Cortex of kidney (tissue), 1 donor: ENCODE measurements at places on chromosomes 1 and 21.

DNA sequence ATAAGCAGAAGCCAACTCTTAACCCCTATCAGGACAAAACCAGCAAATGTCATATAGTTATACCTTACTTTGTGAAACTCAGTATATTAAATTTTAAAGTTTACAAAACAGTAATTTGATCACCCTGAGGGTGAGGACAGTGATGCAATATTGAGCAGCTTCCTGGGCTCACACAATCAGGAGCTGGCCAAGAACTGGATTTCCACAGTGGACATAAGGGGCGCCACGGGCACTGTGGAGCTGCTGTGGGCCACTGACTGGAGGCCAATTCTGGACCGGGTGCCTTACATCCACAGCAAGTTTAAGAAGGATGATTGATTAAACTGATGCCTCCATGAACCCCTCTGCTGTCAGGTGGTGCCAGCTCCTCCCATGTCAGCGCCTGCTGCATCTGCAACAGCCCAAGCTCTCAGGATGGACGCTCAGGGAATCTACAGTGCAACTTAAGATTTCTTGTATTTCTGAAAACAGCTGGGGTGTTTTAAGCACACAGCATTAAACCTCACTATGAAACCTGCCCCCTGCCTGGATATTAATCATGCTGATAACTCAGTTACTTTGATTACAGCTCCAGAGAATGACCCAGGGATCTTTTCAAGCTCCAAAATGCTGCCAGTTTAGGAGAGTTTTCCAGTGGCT is 55.9 kb downstream of the TOR3A start:
- no peak for DNase-seq

GRCh38 chr1:181124291-181124751 is 35.8 kb downstream of the IER5 start:
- no peak for DNase-seq

DNA sequence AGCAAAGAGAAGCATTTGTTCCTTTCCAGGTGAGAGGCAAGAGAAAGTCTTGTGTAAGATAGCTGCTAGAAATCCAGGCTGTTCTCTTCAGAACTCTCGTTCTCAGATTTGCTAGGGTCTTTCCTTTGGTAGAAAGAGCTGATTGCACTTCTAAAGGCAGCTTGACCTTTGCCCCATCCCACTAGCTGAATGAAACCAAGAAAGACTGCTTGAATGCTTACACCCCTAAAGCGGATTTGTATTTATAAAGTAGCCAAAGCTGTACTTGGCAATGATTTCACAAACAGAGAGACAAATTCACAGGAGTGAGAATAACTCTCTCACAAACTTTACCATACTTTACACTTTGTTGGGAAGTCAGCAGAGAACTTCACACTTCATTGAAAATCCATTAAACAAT is 424.1 kb downstream of the TTLL7 start:
- no peak for DNase-seq

- no peak for DNase-seq
Observed at GRCh38 chr1:98705591-98705990, 44.1 kb downstream of the SNX7 start.

GRCh38 chr1:243841507-243841906 is 8.5 kb downstream of the AKT3 start:
- no peak for DNase-seq

DNA sequence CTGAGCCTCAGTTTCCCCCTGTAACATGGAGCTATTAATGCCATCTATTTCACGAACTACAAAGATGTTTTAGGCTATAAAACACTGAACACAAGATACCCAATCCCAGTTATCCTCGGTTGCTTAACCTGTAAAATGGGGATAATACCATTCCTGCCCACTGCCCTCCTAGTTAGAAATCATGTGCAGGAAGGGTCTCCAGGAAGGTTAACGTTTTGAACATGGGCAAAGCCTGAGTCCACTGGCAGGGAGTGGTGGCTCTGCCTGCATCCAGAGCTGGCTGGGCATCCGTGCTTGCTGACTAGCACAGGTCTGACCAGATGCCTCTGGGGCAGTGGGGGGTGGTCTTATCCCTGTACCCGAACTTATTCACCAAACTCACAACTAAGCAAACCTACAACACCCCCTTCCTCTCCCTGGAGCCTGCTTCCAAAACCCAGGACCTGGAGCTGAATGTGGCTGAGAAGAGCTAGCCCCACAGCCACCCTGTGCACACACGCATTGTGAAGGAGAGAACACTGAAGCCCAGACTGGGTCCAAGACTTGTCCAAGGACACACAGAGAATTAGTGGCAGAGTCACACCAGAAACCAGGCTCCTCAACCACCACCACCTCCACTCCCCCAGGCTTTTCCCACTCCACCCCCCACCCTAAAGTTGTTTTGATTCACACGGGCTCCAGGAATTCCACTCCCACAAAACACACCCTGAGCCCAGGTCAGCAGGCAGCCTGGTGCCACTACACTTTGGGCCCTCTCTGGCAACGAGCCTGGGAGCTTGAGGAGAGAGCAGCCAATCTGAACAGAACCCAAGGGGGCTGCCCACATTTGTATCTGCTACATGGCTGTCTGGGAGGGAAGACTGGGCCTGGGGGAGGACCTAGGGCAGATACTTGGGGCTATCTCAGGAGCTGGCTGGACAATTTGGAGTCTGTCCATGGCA is 1.6 kb downstream of the E2F2 start:
- no peak for DNase-seq

DNA sequence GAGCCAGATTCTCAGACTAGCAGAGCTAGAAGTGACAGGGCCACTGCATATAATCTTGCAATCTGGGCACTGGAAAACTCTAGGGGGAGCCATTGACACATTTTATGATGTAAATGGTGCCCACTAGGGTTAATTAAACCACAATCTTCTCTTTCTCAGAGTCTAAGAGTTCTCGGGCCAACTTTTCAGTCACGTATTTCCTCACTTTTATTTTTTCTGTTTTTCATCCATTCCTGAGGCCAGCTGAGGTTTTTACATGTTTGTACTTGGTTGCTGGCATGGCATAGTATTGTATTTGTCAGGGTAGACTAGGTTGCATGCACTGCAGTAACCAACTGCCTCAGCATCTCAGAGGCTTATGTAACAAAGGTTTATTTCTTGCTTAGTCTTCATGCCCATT is 138.2 kb downstream of the ZNF326 start:
- no peak for DNase-seq

- DNase-seq, result no peak
Observed at GRCh38 chr1:40834968-40835545, 27.1 kb downstream of the CITED4 start.

- no peak for DNase-seq
Observed at GRCh38 chr1:205004351-205004750, 38.7 kb upstream of the CNTN2 start.

DNA sequence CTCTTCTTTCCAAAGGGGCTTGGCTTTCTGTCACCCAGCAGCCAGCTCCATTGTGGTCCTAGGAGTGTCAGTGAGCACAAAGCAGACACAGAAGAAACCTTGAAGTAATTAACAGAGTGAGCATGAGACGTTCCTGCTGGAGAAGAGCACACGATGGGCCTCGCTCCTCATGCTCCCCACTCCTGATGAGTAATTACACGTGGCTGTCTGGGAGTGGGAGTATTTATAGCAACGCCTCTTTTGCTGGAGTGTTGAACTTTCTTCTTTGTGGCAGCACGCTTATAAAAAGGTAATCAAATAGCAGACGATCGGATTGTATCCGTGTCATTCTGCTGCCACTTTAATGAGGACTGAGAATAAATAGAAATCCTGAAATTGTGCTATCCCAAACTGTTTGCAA is 185.8 kb downstream of the CAMTA1 start:
- no peak for DNase-seq

DNA sequence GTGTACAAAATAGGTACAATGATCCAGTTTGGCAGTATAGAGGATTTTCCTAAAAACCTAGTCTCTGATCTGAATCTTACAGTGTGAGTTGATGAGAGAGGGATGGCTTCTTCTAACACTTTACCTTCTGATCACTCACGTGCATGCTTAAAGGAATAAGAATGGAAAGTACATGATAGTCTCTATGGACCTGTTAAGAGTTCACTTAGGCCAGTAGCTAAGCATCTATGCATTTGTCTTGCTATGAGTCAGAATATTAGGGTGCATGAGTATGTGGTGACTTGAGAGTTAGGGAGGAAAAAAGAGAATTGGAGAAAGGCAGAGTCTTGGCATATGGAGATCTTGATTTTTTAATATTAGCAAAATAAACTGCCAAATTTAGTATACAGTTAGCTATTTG is 206.3 kb downstream of the COL11A1 start:
- no peak for DNase-seq

GRCh38 chr21:36936361-36937135 is 29.9 kb downstream of the HLCS start:
- no peak for DNase-seq

GRCh38 chr1:183834568-183834967 is 29.6 kb downstream of the RGL1 start:
- DNase-seq, result no peak

- no peak for DNase-seq
Observed at GRCh38 chr1:63728611-63729226, 45.1 kb upstream of the ROR1 start.

- no peak for DNase-seq
Observed at GRCh38 chr1:88892357-88892877, 1.1 kb upstream of the GTF2B start.

DNA sequence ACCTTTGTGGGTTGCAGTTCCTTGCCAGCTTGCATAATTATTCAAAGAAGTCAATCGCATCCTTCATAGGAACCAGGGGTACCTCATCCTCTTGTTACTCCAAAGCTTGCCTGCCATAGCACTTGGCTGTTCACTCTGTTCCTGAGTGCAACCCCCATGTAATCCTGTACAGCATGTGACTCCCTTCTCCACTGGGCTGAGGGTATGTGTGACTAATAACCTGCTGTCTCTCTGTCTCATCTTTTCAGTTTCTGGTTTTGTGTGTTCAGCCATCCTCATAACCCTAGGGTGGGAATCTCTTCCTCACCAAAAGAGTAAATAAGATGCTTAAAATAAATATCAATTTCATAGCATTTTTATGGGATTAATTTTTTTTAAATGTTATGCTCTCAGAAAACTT is 351.9 kb downstream of the S1PR1 start:
- no peak for DNase-seq

DNA sequence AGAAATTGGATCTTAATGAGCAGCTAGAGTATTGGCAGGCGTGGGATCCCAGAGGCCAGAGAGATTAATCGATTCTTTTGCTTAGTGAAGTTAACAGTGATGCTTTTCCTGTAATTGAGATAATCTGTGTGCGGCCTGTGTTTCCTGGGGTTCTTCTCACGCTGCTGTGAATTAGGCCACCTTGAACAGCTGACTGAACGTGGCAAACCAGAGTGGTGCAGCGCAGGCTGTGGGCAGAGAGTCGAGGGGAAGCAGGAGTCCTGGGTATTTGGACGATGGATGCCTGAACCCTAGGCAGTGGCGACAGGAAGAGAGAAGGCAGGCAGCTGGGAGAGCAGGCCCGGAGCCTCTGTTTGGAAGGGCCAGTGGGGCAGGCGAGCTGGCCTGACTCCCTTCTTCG is 51.7 kb downstream of the RYR2 start:
- DNase-seq, result no peak

DNA sequence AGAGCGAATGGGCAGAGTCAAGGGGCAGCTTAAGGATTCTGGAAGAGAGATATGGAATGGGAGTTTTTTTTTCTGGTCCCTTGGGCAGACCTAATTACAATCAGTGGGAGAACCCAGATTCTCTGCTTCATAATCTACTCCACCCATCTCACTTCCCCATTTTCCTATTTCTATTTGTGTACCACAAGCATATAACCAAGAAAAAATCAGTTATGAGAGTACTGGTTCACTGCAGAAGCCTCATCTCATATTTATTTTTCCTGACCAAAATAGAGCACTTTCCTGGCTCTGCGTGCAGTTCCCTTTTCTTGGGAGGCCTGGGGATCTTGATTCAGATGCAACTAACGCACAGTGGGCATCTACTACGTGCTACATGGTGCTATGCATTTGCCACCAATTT is 82.2 kb upstream of the SLFNL1 start:
- no peak for DNase-seq

DNA sequence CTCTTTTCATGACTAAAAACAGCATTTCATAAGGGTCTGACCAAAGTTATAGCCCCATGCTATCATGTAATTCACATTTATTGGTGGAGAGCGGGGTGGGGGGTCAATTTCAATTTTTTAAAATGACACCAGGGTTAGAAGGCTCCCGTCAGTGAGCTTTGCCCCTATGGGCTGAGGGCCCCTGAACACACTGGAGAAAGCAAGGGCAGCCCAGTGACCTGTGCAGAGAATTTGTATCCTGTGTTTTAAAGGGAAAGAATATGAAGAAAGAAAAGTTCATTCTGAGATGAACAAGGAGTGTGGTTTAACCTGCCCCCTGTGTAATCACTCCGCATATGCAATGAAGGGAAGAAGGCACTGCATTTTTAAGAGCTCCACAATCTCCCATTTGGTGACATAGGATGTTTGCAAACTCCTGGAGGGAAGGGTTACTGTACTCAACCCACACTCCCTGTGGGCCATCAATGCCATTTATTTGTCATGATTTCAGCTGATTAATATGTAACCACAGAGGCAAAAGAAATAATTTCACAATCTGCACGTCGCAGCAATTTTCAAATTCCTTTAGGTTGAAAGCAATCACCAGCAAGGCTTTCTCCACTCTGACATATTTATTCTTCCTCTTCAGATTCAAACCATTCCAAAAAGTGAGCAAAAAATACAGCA is 95.6 kb downstream of the ZNF281 start:
- no peak for DNase-seq

GRCh38 chr1:231372501-231372900 is 34.4 kb downstream of the SPRTN start:
- DNase-seq, result no peak

- no peak for DNase-seq
Observed at GRCh38 chr1:172770071-172770470, 111.2 kb downstream of the FASLG start.

DNA sequence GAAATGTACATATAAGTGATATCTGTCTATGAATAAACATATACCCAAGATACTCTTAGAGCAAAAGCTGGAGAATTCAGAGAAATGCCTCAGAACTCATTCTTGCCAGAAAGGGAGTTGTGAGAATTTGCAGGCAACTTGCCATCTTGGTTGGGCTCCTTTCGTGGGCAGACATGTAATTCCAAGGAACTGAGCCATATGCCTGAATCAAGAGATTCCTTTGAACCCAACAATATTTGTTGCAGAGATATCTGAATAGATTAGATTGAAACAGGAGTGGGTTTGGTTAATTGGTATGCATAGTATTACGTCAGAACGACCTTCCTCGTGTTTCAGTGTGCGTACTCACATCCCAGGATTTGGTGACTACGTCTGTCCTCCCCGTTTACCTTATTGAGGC is 67.0 kb downstream of the TGFB2 start:
- no peak for DNase-seq

DNA sequence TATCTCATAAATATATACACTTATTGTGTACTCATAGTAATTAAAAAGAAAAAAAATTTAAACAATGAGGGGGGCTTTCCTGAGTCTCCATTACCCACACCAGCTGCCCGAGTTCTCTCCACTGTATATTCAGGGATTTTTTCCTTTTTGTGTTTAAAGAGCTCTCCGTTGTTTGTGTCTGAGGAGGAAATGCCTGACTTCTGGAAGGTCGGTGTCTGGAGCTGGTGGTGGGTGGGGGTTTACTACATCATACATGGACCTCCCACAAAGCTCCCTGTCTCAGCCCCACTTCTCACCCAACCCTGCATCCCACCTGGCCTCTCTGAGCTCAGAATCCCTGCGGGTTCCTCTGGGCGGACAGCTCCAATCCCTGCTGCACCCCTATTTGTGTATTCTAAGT is 64.1 kb upstream of the ETV3 start:
- no peak for DNase-seq
